Activated naive CD8-positive, alpha-beta T cell treated with anti-CD3 and anti-CD28 coated beads, Interleukin-2, amount 50 U/mL, for 16 hours (primary cell): ENCODE measurements at places on chromosomes 4 and X.

DNA sequence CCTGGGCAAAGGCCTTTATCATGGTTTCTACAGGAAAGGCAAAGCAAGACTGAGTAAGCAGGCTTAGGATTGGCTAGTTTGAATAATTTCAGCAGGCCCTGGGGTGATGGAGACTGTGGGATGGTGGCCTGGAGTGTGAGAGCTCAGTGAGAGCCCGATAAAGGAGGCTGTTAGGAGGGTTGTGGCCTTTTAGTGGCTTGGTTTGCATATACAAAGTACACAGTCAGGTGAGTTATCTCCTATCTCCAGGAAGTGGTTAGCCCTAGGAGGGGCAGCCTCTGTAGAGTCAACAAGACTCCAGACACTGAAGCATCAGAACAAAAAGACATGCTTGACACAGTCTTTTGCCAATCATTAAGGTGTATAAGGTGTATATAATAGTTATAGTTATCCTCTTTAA, 157.2 kb downstream of the CFAP299 start:
- DNase-seq: no peak

- DNase-seq: no peak
These were observed 96.2 kb downstream of the CDS1 start for GRCh38 chr4:84678976-84679744.

GRCh38 chr4:162059656-162060055, 104.1 kb downstream of the FSTL5 start:
- DNase-seq: no peak

- no peak for DNase-seq
These were observed 25.1 kb downstream of the UGT2B4 start for GRCh38 chr4:69470561-69470960.

DNA sequence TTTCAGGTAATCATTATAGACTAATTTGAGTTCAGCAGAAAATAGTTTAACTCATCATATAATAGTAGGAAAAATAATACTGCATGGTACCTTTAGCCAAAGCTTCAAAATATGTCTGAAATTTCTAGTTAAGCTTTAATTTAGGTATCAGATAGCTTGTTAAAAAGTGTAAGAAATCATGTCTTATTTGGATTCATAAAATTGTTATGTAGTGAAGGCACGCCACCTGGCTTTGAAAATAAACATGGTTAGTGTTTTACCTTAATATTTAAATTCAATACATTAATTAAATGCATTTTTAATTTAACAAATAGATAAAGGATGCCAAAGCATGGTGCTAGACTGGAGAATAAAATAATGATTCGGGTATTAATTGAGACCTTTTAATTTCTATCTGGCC, 211.4 kb downstream of the FSTL5 start:
- DNase-seq: no peak

- DNase-seq: no peak
These were observed 43.7 kb downstream of the MAGEB16 start for GRCh38 chrX:35841872-35842271.

DNA sequence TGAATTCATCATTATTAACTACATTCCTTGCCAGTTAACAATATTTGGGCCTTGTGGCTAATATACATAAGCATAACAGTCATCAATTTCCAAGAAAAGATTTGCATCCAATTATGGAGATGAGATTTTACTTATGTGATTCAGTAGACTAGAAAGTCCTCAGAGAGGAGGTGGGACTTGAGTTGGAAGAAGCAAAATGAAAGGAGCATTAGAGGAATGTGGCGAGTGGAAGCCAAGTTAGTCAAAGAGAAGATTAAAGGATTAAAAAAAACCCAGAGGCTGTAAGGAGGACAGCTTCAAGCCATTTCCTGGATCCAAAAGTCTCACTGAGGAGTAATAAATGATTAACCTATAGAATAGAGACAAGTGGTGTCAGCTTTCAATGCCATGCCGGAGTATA, 1099.4 kb upstream of the IGFBP7 start:
- DNase-seq: no peak

DNA sequence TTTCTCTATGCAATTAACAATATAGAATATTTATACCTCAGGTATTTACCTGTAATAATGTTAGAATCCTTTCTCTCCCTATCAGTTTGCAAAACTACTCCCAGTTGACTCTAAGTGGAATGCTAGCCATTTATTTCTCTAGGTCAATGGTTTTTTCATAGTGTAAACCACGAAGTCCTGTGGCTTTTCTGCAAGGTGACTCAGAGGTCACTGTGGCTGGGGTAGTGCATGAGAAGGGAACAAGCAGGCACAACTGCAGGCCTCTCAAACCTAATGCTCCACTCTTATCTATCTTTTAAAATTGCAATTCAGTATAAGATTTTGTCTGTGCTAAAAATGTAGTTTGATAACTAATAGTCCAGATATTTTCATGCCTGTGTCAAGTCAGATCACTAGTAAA, 159.4 kb downstream of the ANTXR2 start:
- no peak for DNase-seq

DNA sequence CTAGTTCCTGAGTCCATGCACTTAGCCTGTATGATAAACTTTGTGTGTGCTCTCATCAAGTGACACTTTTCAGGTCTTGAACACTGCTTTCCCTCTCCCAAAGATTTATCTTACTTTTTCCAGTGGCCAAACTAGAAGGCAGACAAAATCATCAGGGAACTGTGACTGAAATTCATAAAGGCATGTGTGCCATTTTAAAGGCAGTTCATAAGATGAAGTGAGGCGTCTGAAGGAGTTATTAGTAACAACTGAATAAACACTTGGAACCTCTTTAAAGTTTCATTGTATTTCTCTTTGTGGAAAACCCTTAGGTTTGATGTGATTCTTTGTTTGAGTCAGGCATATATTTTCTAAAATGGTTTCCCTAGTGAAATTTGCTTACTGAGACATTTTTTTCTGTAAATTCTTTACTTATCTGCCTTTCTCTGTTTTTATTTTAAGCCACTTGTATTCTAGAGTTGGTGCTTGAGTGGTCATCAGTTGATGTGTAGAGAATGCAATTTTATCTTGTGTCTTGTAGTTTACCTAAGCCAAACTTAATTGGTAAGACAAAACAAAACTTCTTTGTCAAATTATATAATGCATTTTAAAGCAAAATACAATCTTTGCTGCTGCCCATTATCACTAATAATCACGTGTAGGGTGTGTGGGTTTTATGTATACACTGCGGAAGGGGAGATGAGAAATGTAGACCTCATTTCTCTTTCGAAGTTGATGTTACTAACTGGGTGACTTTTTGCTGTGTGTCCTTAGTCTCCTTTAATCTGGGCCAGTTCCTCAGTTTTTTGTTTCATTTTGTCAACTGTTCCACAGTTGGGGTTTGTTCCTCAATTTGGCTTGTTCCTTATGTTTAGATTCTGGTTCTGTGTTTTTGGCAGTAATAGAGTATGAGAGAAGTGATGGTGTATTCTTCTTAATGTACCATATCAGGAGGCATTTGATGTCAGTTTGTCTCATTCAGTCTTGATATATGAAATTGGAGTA, 56.8 kb downstream of the RBPJ start:
- DNase-seq: no peak

DNA sequence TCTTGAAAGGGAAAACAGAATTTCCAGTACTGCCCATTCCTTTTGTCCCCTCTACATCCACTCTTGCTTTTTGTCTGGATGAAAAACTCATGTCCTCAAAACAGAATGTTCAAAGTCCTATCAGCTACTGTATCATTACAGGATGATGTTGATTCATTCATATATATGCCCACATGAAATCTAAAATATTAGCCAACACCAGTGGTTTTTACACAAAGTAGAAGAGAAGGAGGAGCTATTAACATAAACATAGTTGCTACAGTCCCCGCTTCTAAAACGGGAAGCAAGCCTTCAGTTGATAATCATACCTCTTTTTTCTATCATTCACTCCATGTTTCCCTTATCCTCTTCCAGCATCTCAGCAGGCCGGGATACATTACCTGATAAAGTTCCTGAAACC, 7.7 kb upstream of the THOC2 start:
- DNase-seq: no peak

- DNase-seq: no peak
These were observed 28.6 kb upstream of the INPP4B start for GRCh38 chr4:142874684-142875083.

DNA sequence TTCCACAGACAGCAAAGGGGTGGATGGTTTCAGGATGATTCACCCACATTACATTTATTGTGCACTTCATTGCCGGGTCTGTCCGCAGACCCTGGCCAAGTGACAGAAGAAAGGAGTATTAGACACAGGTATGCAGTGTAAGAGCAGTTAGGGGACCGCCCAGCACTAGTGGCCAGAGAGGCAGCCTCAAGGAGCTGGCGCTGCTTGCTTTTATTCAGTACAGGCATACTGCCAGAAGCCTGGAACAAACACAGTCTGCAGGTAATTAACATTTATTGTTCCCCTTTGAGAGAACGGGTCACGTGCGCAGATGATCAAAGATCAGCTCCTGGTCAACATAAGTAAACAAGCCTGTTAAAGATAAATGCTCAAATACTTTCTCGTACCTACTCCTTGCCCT, 1639.0 kb upstream of the IGFBP7 start:
- DNase-seq: no peak

DNA sequence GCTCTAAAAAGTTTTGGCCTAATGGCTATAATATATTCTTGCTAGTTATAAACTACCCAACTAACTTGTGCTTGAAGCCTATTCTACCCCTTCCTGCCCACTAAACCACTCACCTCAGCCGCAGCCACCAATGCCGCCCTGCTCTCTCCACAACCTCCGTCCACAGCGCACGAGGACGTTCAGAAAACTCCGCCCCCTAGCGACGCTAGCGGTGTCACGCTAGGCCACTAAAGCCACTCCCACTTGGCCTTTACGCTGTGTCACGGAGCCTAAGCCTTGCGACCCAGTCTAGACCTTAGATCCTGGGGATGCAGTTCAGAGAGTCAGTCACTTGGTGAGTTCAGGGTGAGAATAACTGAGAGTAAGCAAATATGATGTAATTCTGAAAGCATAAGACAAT, at the start of gene TEX11:
TEX11 (minus strand) TSS at position 171 of the 400 bp plus-strand sequence. CDS start 922 bp downstream, outside the sequence.
- no peak for DNase-seq

- no peak for DNase-seq
These were observed 1.2 kb upstream of the TMEM144 start for GRCh38 chr4:158208963-158209640.

GRCh38 chr4:123672987-123673386, 276.4 kb downstream of the SPRY1 start:
- DNase-seq: no peak

DNA sequence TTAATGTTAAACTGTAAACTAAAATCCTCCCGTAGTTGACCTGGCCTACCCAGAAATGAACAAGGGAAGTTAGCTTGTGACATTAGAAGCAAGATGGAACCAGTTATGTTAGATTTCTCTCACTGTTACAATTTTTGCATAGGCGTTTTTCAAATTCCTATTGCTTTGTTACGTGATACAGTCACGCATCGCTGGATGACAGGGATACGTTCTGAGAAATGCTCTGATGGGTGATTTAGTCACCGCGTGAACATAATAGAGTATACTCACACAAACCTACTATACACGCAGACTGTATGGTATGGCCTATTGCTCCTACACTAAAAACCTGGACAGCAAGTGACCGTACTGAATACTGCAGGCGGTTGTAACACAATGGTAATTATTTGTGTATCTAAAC, 46.7 kb upstream of the PUDP start:
- DNase-seq: no peak

DNA sequence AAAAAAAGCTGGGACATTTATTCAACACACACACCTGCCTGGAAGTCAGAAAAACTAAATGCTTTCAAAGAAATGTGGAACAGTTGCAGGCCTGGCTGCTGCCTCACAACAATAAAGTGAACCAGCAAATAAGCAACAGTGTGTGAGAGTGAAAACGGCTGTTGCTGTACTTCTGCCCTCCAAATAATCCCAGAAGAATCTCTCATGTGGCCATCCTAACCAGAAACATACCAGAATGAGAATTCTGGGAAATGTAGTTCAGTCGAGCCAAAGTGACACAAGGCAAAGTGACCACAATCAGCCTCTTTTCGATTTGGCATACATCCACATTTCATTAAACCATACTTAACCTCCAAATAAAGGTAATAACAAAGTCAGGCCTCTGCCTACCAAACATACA, 204.5 kb downstream of the SLC7A11 start:
- DNase-seq: no peak

GRCh38 chrX:48648336-48648751, 35.3 kb upstream of the WAS start:
- DNase-seq: no peak

- no peak for DNase-seq
These were observed 263.8 kb downstream of the NKX6-1 start for GRCh38 chr4:84235126-84235944.

- no peak for DNase-seq
These were observed 16.9 kb downstream of the FNIP2 start for GRCh38 chr4:158785718-158786117.

GRCh38 chrX:129679901-129680300, 25.1 kb upstream of the APLN start:
- no peak for DNase-seq
